Kidney glomerular epithelial cell (primary cell): ENCODE measurements at places on chromosomes 3 and 15.

DNA sequence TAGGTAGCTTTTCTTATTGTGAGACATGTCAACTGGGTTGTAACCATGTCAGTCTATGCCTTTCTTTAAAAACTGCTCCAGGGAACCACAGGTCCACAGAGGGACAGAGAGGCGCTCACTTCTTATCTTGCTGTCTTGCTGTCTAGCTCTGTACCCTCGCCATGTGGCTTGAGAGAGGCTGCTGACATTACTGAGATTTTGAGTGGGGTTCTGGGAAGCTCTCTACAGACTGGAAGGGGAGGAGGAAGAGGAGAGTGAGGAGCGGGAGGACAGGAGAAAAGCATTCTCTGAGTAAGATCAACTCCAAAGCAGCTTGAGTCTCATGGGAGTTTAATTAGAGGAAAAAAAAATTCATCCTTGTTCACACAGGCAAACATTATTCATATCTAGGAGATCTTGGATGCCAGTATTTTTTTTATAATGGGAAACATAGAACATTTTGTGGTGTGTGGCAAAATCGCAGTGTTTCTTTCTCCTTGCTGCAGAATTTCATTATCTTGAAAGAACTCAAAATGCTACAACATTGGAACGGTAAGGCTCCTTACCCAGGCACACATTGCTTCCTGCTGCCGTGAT lies 1037.0 kb upstream of the NR2F2 start:
- no peak for DNase-seq

DNA sequence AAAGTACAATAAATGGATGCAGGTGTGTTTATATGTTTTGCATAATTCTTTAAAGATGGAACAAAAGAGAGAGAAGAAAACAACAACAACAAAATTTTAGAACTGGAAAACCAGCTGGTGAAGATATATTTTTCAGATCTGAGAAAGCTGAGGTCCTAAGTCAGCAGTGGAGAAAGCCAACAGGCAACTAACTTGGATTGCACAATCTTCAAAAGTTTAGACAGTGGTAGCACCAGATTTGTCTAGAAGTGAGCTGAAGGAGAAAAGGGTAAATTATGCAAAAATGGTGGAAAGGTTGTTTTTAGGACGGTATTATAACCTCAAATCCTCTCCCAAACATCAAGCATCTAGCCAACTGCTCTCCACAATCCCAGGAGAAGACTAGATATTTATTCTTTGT lies 17.0 kb downstream of the FGF12 start:
- DNase-seq: no peak

DNA sequence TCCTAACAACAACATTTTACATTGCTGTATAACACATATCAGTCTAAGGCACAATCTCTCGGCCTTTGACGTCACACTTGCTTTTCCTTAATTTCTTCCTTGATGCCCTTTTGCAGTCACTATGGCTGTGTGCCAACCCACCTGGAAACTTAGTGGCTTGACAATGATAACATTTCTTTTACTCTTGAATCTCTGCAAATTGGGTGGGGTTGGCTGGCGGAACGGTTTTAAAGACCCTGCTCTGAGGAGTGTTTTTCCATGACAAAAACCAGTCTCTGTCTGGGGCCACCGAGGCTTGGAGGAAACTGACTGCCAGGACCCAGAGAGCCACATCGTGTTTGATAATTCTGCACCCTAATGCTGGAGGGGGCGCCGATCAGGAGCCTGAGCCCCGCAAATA lies 115.6 kb downstream of the KLF13 start:
- DNase-seq: no peak

DNA sequence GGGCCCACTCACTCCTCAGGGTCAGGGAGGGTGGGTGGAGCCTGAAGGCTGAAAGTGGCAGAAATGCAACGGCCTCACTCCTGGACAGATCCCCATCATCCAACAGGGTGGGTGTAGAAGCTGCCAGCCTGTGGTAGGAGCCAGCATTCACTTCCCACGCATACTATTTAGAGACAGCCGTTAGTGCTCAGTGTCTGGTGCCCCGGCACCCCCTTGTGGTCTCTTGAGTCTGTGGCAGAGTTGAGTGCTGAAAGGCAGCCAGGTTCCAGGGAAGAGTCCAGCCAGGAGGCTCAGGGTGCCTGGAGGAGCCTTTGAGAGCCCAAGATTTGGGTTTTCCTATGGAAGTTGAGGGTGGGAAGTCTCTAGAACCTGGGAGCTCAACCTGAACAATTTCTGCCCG lies 2.1 kb upstream of the GNAT1 start:
- peak; percentile 92 for DNase-seq

DNA sequence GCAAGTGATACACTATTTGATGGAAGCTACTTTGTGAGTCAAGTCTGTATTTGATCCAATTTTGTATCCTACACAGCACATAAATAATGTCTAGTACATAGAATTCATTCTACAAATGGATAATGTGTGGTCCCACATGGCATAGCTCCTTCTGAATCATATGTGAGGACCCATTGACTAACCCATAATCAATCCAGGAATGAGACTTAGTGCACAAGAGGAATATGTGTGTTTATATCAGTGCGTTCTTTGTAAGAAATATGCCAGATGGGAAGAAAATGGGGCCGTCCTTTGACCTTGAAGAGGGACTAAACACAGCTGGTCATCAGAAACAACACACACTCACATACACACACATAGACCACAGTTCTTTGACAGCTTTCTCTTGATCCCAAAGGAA lies 282.7 kb upstream of the SEMA6D start:
- no peak for DNase-seq

DNA sequence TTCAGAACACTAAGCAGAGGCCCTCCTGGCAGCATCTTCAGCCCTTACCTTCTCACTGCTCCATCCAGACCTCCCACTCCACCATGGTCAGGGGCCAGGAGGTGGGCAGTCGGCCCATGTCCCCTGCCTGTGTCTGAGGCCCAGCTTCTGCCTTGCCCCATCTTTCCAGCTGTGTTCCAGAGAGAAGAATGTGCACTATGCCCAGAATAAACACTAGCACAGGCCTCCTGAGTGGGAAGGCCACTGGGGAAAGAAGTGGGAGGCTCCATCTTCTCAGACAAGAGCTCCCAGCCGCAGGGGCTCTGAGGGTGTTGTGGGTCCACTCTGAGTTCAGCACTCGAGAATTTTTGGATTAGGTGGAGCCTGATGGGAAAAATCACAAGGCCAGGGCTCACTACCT lies 44.5 kb downstream of the ADCY5 start:
- no peak for DNase-seq

GRCh38 chr3:43223670-43224364 lies 62.5 kb upstream of the SNRK start:
- DNase-seq: no peak

DNA sequence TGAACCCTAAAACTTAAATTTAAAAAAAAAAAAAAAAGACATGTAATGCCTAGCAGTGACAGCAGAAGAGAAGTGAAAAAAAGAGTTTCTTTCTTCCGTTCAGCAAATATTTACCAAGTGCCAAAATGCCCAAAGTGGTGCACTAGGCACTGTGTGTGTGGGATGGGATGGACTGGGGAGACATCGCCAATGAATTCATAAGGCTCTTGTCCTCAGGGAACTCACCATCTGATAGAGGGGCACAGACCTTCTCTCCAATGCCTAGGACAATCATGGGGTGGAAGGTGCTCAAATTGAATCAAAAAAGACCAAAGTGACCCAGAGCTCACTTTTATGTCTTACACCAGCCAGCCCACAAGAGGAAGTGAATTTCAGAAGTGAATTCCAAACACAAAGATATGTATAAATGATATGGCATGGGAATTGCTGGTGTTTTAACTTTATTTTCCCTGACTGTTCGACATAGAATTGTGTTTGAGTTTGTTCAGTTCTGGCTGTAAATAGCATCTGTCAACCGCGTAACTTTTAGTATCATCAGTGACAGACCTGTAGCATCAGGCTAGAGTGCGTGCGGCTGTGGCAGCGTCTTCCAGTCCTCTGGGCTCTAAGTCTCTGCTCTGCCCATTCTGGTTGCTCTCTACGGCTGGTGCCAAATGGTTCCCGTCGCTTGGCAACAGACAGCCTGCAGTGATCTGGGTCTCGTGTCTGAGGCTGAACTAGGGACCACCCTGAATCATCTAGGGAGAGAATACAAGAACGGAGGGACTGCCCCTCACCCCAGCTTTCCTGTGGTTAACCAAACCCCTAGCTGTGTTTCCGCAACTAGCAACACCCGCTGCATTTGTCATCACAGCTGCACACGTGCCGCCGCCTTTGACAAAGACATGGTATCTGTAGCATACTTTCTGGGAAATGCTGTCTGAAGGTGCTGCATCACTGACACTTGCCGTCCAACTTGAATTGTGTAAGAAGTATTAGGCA lies 154.0 kb upstream of the THBS1 start:
- DNase-seq: no peak

DNA sequence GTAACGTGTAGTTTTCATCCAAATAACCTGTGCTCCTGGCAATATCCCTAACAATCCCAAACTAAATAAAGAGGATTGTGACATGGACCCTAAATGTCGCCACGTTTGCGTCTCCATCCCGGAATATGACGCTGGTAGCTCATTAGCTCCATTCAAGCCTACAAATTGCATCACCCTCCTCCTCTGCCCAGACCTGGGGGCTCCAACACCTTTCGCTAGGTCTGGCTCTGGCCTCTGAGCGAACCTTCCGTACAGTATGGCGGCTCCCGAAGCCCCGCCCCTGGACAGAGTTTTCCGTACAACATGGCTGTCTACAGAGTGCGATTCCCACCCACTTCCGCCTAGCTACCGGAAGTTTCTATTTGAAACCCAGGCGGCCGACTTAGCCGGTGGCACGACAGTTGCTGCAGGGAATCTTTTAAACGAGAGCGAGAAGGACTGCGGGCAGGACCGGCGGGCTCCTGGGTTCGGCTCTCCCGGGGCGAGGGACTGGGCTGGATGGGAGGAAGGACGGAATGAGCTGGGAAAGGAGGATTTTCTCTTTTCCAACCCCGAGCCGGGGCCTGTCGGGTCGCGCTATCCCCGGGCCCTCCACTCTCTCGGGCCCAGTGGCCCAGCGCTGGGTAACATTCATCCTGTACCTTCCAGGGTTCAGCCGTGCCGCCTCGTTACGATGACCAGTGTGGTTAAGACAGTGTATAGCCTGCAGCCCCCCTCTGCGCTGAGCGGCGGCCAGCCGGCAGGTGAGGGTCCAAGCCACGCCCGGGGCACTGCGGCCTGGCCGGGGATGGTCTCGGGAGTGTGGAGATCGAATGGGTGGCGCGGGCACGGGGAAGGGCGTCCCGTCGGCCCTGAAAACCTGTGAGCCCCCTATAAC lies at the start of gene KNSTRN:
Gene KNSTRN (plus strand): TSS at position 142 of the 877 bp plus-strand sequence. CDS start 115 bp downstream, at position 257.
- DNase-seq: peak; percentile 90

GRCh38 chr15:92596623-92597022 lies 59.0 kb downstream of the FAM174B start:
- DNase-seq: no peak

DNA sequence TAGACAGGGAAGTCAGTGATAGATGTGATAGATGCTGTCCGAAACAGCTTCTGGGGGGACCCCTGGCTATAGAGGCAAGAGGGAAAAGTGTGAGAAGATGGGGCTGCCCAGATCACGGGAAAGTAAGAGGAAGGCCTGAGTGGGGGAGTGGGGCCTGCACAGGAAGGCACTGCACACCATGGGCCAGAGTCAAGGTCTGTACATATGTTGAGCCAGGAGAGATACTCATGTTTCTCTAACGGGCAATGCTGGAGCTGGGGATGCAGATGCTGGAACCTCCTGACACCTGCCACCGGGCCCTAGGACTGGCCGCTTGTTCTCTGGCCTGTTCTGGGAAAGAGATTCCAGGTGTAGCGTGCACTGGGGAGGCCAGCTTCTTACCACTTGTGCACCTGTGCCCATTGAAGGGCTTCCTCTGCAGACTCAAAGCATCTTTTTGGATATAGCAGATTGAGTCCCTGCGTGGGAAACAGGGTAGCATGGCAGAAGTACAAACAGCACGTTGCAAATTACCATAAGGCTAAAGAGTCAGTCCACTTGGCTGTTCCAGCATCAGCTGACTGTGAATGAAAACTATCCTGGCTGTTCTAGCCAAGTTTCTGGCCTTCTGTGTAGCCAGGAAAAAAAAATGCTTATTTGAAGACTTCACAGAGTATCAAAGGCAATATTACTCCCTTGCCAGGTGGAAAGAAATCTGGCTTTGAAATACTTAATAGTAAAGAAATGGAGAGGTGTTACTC lies 77.1 kb upstream of the GSK3B start:
- DNase-seq: no peak

GRCh38 chr3:47661121-47661752 lies 82.6 kb upstream of the CSPG5 start:
- DNase-seq: peak; percentile 25

GRCh38 chr3:171789759-171790505 lies 20.4 kb downstream of the PLD1 start:
- DNase-seq: no peak

GRCh38 chr3:126834596-126835471 lies 130.8 kb downstream of the CHCHD6 start:
- DNase-seq: no peak

DNA sequence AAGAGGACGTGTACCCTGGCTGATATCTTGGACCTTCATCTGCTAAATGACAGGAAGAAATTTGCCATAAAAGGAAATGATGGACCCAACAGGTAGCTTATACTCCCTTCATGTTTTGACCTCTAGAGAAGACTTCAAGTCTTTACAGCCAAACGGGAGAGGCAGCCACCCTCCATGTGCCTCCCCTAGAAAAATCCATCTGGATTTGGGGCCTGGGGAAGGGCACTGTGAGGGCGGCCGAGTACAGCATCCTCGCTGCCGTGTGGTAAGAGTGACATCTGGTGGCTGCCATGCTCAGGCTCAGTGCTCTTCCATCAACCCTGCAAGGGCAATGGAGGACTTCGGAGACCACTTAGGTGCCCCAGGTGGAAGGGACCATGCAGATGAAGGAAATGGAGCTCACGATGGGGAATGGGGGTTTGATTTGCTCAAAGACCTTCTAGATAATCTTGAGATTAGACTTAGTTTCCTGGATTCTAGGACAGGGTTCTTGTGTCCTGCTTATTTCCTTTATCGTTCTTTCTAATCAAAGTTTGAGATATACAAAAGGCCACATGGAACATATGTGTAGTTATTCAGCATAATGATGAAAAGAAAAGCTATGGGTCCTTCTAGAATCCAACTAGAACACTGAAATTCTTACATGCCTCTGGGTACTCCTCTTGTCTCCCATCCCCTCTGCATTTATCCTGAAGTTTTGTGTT lies 44.4 kb downstream of the AQP9 start:
- DNase-seq: no peak

- DNase-seq: peak; percentile 60
These were observed 2.9 kb downstream of the TIMP4 start for GRCh38 chr3:12155828-12156227.

- no peak for DNase-seq
These were observed 58.2 kb upstream of the TP63 start for GRCh38 chr3:189573004-189573403.

GRCh38 chr3:126972866-126973265 lies 10.0 kb upstream of the PLXNA1 start:
- no peak for DNase-seq

- no peak for DNase-seq
These were observed 391.1 kb downstream of the FGF12 start for GRCh38 chr3:192336286-192336685.

DNA sequence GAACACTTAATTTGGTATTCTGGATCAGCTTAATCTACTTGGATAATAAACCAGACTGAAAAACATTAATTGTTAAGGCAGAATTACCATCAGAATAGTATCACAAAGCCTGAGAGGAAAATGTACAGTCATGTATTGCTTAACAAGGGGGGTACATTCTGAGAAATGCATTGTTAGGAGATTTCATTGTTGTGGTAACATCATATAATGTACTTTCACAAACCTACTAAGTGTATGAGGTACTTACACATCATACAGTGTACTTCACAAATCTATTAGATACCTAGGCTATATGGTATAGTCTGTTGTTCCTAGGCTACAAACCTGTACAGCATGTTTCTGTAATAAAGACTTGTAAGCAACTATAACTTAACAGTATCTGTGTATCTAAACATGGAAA lies 68.2 kb downstream of the NBEAL2 start:
- no peak for DNase-seq

GRCh38 chr15:81507831-81508230 lies 133.8 kb upstream of the TMC3 start:
- DNase-seq: no peak
